ENCODE measurements at places on chromosomes 6 and 20. TPM values are rescaled to one million over a fixed set of nuclear protein-coding genes. Genes with fewer than 3 reads are reported as not detected.

The ANKRD66 gene
- not detected for total RNA-seq

The TNF gene
- total RNA-seq = 1.9 TPM

The APCDD1L gene
- total RNA-seq = 3.0 TPM

The CLVS2 gene
- 0.10 TPM for total RNA-seq

The TTI1 gene
- total RNA-seq = 23.8 TPM

The PHACTR1 gene
- 12.7 TPM for total RNA-seq

The TNFRSF21 gene
- 6.7 TPM for total RNA-seq

The LTB gene
- 1.6 TPM for total RNA-seq

The ZKSCAN8 gene
- 18.1 TPM for total RNA-seq

The HLA-DMA gene
- 7.1 TPM for total RNA-seq

The NCOA3 gene
- total RNA-seq = 29.1 TPM

The CRIP3 gene
- 1.1 TPM for total RNA-seq

The ANKS1A gene
- 17.3 TPM for total RNA-seq

The OLIG3 gene
- not detected for total RNA-seq

The ZC2HC1B gene
- total RNA-seq = not detected

The C6orf15 gene
- 4.7 TPM for total RNA-seq

The PLTP gene
- total RNA-seq = 27.1 TPM

The FGD2 gene
- total RNA-seq = 5.4 TPM

The APMAP gene
- 62.8 TPM for total RNA-seq

The SYNDIG1 gene
- 2.6 TPM for total RNA-seq

The BPIFA1 gene
- not detected for total RNA-seq

The MARCKS gene
- total RNA-seq = 167 TPM

The PRRT1 gene
- total RNA-seq = 0.20 TPM

The GHRH gene
- not detected for total RNA-seq

The ADAM33 gene
- 53.2 TPM for total RNA-seq

The C20orf204 gene
- total RNA-seq = 0.39 TPM

The PLN gene
- total RNA-seq = 7.7 TPM

The BEND3 gene
- 1.6 TPM for total RNA-seq

The CLIC1 gene
- total RNA-seq = 185 TPM

The PRPH2 gene
- 2.8 TPM for total RNA-seq

The RBBP8NL gene
- total RNA-seq = 0.59 TPM

The ABCC10 gene
- 9.6 TPM for total RNA-seq

The SGK1 gene
- 176 TPM for total RNA-seq

The ADGRF5 gene
- total RNA-seq = 24.4 TPM

The C6orf132 gene
- 14.5 TPM for total RNA-seq

The RAD21L1 gene
- not detected for total RNA-seq

The ENPP4 gene
- 4.6 TPM for total RNA-seq

The AVP gene
- total RNA-seq = not detected

The CENPQ gene
- total RNA-seq = 8.0 TPM

The THEMIS gene
- total RNA-seq = 0.10 TPM

The EPB41L2 gene
- total RNA-seq = 187 TPM

The PLCB1 gene
- total RNA-seq = 23.8 TPM

The HLA-DOA gene
- total RNA-seq = 2.3 TPM

The ZSCAN31 gene
- 10.1 TPM for total RNA-seq

The ZNF311 gene
- total RNA-seq = 1.5 TPM

The PCNA gene
- 56.2 TPM for total RNA-seq

The TMC2 gene
- 0.10 TPM for total RNA-seq

The TJAP1 gene
- total RNA-seq = 11.8 TPM

The SH3BGRL2 gene
- total RNA-seq = 19.5 TPM

The EPPIN gene
- total RNA-seq = not detected

The RBM24 gene
- 25.8 TPM for total RNA-seq

The SLC22A2 gene
- total RNA-seq = not detected
